ENCODE measurements at places on chromosomes 4 and X. TPM values are rescaled to one million over a fixed set of nuclear protein-coding genes. Genes with fewer than 3 reads are reported as not detected.
A peak's percentile ranks its signal among the peaks of the same experiment; 100 is the strongest.

DNA sequence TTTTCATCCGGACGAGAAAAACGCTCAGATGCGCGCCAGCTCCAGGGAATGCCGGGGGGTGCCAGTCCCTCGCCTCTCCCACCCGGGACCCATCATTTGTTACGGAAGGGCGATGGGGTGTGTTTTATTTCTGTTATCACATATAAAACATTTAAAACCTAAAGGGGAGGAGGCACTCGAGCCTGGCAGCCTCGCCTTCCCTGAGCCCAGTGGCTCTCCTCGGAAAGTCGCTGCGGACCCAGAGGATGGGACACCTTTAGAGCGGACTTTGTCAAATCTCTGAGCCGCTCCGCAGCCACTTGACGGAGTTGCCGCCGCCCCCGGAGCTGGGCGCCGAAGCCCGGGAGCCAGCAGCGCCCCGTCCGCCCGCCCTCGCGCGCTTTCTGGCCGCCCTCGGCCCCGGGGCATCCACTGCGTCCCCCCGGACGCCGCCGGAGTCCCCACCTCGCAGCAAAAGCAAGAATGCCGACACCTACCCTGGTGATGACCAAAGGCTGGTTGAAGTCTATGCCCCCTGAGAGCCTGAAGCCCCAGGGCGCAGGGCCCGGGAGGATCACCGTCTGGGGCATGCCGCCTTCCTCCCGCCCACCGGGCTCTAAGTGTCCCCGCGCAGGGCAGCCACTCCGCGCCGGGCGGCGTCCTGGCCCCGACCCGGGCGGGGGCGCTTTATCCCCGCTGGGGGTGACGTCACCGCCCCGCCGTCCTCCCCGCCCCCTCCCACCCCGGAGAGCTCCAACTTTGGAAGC lies at the start of gene PDLIM3:
Gene PDLIM3, minus strand, starts transcription at position 642 of the 746 bp plus-strand sequence. Its CDS starts 73 bp downstream, at position 569.
- peak; percentile 86 for DNase-seq

- no peak for DNase-seq
These were observed 330.2 kb downstream of the HS3ST1 start for GRCh38 chr4:11098461-11098860.

GRCh38 chr4:76296286-76296820 lies 10.2 kb upstream of the STBD1 start:
- no peak for DNase-seq

- no peak for DNase-seq
These were observed 247.2 kb upstream of the EPHA5 start for GRCh38 chr4:65917486-65917885.

GRCh38 chrX:131827935-131828334 lies 195.2 kb upstream of the STK26 start:
- no peak for DNase-seq

DNA sequence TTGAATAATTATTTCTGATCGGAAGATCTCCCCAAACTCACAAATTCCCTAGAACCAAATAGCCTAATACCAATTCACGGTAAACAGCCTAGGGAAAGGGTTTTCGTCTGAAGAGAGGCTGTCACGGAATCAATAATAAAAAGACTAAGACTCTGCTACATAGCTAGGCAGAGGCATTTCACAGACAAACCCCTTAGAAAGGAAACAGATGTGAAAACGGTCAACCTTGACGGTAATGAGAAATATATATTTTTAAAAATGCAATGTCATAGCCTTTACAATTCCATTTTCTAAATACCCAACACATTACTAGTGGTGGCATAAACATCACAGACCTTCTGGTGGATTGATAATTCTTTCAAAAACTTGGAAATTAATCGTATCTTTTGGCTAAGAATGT lies 28.4 kb downstream of the PROM1 start:
- DNase-seq, result no peak

DNA sequence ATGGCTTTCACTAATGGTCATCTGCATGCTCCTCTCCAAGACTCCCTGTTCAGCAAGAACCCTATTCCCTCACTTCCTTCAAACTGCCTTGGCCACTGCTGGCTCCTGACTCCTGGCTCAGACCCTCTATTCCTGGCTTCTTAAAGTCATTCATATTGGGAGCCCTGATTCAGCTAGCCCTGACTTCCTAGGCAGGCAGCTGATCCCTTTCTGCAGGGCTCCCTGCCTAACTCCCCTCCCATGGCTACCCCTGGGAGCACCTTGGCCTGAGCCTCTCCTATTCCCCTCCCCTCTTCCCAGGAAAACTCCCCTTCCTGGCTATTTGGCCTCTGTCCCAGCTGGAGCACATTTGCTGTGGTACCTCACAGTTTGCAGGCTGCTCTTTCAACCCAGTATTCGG lies 154.9 kb upstream of the PJA1 start:
- no peak for DNase-seq

GRCh38 chr4:172104539-172104938 lies 291.3 kb downstream of the GALNTL6 start:
- DNase-seq, result no peak

DNA sequence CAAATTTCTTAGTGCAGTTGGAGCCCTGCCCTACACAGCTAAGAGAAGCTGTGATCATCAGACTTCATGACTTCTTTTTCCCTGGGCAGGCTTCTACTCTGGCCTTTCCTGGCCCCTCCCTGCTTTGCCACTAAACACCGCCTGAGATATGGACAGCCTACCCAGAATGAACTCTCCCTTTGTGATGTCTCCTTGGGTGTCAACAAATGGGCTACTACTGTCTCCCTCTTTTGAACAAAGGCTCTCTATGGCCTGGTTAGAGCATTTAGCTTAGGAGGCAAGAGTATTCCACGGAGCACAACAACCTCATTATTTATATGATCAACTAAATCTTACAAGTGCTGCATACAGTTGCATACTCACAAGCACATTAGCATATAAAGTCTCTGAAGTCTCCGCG lies 127.6 kb upstream of the HCCS start:
- no peak for DNase-seq

DNA sequence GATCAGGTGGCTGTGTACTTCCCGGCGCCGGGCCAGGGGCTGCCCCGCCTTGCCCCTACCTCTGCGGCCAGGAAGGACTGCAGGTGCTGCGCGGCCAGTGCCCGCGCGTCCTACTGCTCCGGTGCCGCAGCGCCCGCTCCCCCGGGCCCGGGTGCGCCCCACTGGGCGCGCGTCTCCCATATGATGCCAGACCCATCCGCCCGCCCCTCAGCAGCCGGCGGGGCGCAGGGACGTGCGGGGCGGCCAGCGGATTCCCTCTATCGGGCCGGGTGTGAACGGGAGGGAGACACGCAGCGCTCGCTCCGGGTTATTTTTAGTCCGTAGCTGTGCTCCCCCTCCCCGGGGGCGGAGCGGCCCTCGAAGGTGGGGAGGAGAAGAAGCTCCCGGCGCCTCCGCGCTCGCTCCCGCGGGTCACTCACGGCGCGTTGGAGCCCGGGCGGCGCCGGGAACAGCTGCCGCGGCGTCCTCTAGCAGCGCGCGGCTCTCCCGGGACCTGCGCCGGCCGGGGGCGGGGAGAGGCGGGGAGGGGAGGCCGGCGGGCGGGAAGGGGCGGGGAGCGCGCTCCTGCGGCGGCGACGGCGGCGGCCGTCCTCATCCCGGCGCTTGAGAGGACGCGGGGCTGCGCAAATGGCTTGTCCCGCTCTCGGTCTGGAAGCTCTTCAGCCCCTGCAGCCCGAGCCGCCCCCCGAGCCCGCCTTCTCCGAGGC lies 103.6 kb downstream of the UCHL1 start:
- peak; percentile 85 for DNase-seq

DNA sequence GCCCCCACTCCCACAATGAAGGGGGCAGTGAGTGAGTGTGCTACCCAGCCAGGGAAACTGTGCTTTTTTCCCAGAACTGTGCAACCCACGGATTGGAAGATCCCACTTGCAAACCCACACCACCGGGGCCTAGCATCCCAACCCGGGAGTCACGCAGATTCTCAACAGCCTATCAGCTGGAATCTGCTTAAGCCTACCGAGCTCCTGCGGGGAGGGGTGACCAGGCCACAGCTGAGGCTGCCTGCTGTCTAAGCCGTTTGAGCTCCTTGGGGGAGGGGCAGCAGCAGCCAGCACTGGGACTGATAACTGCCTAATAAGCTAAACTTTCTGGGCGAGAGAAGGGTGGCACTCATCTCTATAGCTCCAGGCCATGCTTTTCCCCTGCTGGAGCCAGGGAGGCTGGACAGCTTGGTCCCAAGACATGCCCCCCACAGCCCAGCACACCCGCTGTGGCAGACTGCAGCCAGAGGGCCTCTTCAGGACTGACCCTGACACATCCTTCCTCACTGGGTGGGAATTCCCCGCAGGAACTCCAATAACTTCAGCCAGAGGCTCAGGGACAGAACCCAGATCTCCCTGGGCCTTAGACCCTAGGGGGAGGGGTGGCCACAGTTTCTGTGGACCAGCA lies 161.3 kb upstream of the MAGEB18 start:
- DNase-seq, result no peak

DNA sequence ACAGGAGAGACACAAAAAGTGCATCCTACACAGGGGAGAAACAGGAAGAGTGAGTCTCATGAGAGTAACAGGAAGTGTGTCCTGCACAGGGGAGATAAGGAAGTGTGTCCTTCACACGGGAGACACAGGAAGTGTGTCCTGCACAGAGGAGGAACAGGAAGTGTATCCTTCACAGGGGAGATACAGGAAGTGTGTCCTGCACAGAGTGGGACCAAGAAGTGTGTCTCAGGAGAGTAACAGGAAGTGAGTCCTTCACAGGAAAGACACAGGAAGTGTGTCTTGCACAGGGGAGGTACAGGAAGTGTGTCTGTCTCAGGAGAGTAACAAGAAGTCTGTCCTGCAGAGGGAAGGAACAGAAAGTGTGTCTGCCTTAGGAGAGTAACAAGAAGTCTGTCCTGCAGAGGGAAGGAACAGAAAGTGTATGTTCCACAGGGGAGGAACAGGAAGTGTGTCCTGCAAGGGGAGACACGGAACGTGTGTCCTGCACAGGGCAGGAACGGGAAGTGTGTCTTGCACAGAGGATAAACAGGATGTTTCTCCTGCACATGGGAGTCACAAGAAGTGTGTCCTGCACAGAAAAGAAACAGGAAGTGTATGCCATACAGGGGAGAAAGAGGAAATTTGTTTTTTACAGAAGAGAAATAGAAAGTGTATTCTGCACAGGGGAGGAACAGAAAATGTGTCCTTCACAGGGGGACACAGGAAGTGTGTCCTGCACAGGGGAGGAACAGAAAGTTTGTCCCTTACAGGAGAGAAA lies 102.0 kb downstream of the ARSF start:
- DNase-seq, result no peak

GRCh38 chr4:182289809-182290208 lies 46.6 kb downstream of the TENM3 start:
- DNase-seq, result no peak

DNA sequence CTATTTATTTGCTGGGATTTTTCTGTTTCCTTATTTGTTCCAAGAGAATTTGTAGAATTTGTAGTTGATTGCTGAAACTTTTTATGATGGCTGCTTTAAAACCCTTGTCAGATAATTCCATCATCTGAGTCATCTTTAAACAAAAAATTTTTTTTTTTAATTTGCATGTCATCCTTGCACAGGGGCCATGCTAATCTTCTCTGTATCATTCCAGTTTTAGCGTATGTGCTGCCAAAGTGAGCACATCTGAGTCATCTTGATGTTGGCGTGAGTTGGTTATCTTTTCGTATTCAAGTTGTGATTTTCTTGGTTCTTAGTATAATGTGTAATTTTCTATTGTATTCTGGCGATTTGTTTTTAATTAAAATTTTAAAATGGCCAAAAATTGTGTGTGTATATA lies 18.7 kb upstream of the ZNF157 start:
- DNase-seq, result no peak

GRCh38 chr4:12636191-12636590 lies 847.9 kb downstream of the RAB28 start:
- DNase-seq, result no peak

DNA sequence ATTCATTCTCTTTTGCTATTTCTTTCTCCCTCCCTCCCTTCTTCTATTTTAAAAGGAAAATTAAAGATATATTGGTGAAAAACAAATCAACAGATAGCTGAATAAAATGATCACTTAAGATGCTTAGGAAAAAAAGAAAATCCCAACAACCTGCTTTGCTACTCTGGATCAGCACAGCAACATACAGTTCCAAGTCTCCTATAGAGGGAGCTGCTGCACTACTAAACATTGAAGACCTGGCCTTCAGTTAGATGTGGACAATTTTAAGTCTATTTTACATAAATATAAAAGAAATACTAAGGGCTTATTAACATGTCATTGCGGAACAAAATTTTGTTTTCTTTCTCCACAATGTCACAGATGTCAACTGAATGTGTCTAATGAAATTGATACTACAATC lies 226.4 kb downstream of the MAGEB5 start:
- no peak for DNase-seq

DNA sequence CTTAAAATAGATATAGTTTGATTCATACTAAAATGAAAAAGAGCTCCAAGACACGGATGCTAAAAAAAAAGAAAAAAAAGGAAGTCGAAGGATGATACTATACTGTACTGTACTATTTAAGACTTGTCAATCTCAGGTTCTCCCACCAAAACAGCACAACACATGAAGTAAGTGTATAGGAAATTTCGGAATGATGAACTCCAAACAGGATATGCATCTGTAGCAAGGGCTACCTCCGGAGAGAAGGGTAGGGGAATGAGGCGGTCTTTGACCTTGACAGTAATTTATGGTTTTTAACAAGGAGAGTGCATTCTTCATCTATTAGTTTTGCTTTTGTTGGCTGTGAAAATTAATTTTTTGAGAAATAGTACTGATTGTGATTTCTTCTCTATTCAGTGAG lies 541 bp upstream of the FIP1L1 start:
- DNase-seq, result no peak

DNA sequence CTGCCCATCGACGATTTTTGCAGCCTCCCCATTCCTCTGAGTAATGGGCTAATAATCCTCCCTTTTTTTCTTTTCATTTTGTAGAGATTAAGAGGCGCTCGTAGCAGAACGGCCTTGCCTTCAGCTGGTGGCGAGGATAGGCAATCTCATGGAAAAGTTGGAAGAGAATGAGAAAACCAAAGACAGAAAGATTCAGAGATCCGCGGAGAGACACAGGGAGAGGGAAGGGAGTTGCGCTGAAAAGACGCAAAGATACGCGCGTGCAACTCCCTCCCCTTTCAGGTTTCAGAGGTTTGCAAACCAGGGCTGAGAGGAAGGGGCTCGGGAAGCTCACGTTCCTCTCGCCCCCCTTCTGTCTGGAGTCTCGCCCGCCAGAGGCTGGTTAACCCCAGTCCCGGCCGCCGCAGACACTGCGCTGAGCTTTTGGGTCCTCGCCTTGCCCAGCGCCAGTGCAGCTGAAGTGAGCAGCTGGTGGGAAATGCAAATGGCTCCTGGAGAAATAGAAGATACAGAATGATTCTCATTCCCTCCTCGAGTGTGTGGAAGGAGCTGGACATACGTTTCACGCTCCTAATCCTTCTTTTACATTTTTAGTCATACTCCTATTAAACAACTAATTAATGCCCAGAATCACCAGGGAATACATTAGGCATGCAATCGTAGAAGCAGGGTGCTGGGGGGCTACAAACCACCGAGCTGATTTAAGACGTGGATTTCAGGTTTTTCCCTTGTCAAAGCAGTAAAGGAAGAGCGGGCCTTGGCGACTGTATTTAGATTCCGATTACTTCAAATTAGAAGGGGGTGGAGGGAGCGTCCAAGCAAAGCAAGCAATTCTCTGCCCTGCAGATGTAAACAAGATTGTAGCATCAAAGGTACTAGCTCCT lies 16.6 kb upstream of the PITX2 start:
- no peak for DNase-seq

Gene SHROOM4
- 19.0 TPM for total RNA-seq

Gene ZAR1
- total RNA-seq, result not detected

Gene PABPC4L
- total RNA-seq, result 1.1 TPM

Gene DDX3X
- total RNA-seq, result 301 TPM

Gene CFAP47
- total RNA-seq, result not detected

Gene MAGEA10
- total RNA-seq, result not detected

Gene FREM3
- 0.08 TPM for total RNA-seq

Gene NAP1L3
- 3.6 TPM for total RNA-seq

All from left cardiac atrium (tissue), 4 donors.